ENCODE measurements at places on chromosomes 7 and 10.

DNA sequence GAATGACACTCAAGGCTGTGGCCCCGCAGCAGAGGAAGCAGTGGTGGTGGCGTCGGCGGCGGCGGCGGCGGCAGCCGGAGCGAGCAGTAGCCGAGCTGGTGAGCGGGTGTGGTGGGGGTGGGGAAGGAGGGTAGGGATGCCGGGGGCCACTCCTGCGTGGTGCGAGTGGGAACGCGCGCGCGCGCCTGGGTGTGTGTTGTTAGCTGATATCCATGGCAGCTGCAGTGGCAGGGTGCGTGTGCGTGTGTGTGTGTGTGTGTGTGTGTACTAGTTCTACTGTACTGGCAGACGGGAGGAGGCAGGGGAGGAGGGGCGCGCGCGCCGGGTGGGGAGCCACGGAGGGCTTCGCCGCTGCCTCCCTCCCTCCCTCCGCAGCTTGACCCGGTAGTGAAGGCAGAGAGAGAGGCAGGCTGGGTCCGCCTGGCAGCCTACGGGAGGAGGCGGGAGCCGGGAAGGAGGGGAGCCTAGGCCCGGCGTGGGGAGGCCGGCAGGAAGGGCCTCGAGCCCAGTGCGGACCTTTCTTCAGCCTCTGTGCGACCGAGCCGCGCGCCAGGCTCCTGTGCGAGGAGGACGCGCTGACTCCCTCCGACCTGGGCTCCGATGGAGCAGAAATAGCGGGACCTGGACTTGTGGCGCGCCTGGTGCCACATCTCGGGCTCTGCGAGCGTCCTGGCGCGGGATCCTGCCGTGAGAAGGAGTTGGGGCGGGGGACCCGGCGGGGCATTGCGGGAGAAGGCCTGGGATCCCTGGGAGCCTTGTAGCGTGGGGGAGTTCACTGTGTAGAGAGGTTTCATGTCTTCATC, at the start of gene MAGI2:
MAGI2 (minus strand) TSS at position 110 of the 803 bp plus-strand sequence. CDS start 347 bp downstream, outside the sequence.
- no peaks in the 10 kb centered on the region for H3K36me3 ChIP-seq
- no peaks in the 10 kb centered on the region for H3K27me3 ChIP-seq
- H3K27ac ChIP-seq, result peak within 1 kb of the TSS; percentile 95
- peak; percentile 41 for DNase-seq
- peaks cover 57% of the 10 kb centered on the region for H3K4me1 ChIP-seq

- DNase-seq, result no peak
- H3K4me3 ChIP-seq, result no peak overlapping the region
- H3K27ac ChIP-seq, result no peak overlapping the region
- H3K27me3 ChIP-seq, result no peaks in the 10 kb centered on the region
- no peaks in the 10 kb centered on the region for H3K4me1 ChIP-seq
Measured at GRCh38 chr10:33746836-33747268, 412.4 kb upstream of the NRP1 start.

DNA sequence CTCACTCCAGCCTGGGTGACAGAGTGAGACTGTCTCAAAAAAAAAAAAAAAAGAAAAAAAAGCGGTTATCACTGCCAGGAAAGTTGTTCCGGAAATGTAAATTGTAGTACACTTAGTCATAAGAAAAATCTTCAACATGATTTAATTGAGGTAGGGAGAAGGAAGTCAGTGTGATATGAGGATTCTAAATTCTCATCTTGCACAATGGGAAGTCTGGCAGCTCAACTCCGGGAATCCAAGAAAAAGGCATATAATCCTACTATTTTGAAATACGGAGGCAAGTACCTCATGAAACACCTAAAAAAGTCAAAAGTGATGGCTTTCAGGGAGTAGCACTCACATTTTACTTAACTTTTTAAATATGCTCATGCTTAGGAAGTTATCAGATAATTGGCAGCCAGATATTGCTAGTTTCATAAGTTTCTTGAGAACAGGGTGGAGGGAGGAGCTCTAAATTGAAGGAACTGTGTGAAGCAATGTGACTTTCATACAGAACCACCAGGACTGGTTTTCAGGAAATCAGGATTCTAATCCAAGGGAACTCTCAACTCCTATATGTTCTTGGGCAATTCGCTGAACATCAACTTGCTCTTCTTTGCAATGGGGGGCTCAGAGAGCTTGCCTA, 2.7 kb upstream of the C7orf25 start:
- H3K27ac ChIP-seq, result no peak overlapping the region
- no peaks in the 10 kb centered on the region for H3K27me3 ChIP-seq

- H3K4me3 ChIP-seq, result no peak overlapping the region
- no peaks in the 10 kb centered on the region for H3K36me3 ChIP-seq
- H3K27me3 ChIP-seq, result no peaks in the 10 kb centered on the region
- no peak for DNase-seq
Measured at GRCh38 chr7:24233386-24233785, 50.6 kb upstream of the NPY start.

- no peak for DNase-seq
- peak overlapping the region; percentile 38 for H3K27ac ChIP-seq
- H3K27me3 ChIP-seq, result no peaks in the 10 kb centered on the region
- no peaks in the 10 kb centered on the region for H3K36me3 ChIP-seq
- peaks cover 48% of the 10 kb centered on the region for H3K4me1 ChIP-seq
- peak overlapping the region; percentile 71 for H3K4me3 ChIP-seq
Measured at GRCh38 chr7:101814991-101815825, 2.2 kb upstream of the CUX1 start.
